ENCODE measurements at places on chromosomes 6 and 20. TPM values are rescaled to one million over a fixed set of nuclear protein-coding genes. Genes with fewer than 3 reads are reported as not detected.

DNA sequence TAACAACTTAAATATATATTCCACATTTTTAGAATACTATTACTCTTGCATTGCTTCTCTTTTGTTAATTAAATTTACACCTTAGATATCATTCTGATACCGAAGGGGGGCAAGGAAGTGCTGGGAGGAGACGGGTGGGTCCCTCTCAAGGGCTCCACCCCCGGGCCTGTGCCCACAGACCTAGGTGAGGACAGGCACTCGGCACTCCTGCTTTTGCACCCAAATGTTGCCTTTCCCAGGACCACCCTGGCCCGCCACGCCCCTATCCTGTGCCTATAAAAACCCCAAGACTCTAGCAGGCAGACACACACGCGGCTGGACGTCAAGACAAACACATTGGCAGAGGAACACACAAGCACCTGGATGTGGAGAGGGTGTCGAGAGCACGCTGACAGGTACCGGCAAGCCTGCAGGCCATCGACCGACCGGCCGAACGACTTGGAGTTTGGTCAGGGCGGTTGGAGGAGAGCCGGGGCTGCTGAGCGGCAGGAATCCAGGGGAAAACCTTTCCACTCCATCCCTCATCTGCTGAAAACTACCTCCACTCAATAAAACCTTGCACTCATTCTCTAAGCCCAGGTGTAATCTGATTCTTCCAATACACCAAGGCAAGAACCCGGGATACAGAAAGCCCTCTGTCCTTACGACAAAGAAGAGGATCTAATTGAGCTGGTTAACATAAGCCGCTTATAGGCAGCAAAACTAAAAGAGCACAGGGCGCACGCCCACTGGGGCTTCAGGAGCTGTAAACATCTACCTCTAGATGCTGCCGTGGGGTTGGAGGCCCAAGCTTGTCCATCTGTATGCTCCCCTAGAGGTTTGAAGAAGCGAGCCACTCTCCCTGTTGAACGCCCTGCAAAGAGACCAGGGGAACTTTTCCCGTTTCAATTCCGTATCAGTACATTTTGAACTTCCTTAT, 197.4 kb upstream of the PRSS16 start:
- DNase-seq: no peak

DNA sequence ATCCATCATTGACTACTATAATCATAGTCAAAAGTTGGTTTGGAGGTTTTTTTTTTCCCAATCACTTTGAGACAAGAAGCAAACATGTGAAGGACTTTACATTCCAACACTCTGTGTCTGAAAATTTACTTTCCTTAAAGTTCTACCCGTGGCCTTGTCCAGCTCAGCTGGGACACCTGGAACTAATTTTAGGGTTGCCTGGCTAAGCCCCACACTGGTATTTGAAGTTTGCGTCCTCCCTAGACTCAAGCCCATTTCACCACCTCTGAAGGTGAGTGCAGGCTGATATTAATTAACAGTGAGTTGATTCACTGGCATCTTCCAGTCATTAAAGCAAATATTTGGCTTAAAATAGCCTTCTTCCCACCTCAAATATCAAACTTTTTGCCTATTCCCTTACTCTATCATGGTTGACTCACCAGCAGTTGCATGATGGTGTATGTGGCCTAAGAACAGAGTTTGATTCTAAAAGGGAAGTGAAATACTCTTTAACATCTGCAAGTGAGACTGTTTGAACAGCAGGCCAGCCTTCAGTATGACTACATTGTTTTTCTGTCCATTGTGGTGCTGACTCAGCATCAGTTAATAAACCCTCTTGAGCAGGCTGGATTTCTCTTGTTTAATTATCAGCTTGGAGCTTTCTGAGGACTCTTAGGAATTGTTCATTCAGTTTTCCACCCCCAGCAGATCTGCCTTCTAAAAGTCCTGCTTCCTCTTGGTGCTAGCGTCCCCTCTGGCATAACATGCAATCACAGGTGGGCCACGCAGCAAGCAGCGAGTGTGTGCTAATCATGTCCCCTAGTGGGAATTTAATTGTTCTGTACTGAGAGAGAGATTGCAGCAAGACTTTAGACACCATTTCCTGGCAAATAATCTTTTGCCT, 1.8 kb upstream of the PRDM1 start:
- no peak for DNase-seq

The CRIP3 gene
- 1.3 TPM for total RNA-seq

GRCh38 chr6:73180076-73180738, 45.1 kb downstream of the KHDC1L start:
- no peak for DNase-seq

GRCh38 chr20:57135875-57136274, 130.6 kb downstream of the BMP7 start:
- no peak for DNase-seq

The LTB gene
- 791 TPM for total RNA-seq

- DNase-seq: no peak
Observed at GRCh38 chr6:156988276-156989158, 211.3 kb downstream of the ARID1B start.

The DPPA5 gene
- total RNA-seq: not detected

The ID4 gene
- not detected for total RNA-seq

- no peak for DNase-seq
Observed at GRCh38 chr6:80165819-80166218, 59.3 kb downstream of the BCKDHB start.

DNA sequence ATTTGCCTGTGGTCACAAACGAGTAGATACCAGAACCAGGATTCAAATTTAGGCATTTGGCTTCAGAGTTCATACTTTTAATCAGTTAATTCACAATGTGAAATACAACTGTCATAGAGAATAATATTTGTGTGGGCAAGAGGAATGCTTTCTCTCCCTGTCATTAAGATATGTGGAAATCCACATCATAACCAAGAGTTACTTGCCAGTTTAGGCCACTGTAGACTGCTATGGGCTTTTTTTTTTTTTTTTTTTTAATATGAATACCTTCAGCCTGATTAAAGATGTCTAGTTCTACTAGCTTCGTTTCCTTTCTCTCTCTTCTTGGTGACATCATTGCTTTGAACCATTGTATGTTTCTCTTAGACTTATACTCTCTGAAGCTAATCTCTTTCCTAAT, 244.9 kb downstream of the ZFAND3 start:
- DNase-seq: no peak

DNA sequence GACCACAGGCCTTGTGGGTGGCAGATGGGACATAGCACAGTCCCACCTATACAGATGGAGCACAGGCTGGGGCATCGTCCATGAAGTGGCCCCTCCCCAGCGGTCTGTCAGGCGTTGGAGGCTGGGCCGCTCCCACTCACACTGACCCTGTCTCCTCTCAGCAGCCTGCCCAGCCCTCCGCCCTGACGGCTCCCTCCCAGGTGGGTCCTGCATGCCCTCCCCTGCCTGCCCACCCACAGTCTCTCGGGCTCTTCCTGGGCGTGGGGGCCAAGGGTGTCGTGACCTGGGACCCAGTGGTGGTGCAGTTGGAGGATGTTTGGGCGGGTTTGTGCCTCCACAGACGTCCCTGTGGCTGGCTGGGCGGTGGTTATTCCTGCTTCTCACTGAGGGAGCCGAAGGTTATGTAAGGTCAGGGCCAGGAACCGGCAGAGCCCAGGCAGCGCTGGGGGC, 22.3 kb downstream of the COL20A1 start:
- no peak for DNase-seq
